HL-60 (cell line): ENCODE measurements at places on chromosomes 2 and 18.

GRCh38 chr2:188677142-188677541 is 297.0 kb upstream of the COL3A1 start:
- no peak for DNase-seq

- DNase-seq, result no peak
Measured at GRCh38 chr2:200417366-200417765, 92.5 kb downstream of the KCTD18 start.

DNA sequence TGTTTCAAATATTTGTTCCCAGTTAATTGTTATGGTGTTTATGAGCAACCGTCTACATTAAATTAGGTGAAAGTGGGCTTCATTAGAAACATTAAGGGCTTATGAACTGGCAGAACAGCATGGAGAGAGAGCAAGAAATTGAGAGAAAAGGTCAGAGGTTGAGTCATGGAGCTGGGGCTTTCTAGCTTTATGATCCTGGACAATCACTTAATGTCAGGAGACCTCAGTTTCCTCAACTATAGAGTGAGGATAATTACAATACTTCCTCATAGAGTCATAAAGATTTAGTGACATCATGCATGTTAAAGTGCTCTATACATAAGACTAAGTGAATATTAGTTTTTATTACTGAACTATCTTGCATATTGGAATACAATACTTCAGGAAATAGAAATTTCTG is 83.9 kb downstream of the PLCL1 start:
- DNase-seq, result no peak

GRCh38 chr2:38945372-38945771 is 55.7 kb downstream of the ARHGEF33 start:
- peak; percentile 59 for DNase-seq

DNA sequence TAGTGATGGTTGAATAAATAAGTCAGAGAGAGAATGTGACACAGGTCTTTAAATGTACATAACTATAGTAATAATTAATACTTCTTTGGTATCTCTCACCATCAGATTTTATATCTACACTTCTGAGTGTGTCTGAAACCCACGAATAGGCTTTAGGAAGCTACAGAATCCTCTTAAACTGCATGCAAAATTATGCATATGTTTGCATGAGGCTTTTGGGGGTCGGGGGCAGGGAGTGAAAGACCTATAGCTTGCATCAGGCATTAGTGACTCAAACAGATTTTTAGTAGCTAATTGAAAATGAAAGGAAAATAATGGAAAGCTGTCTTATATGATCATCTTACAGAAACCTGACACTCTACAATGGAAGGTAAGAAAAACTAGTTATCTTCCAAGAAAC is 14.9 kb downstream of the LRPPRC start:
- no peak for DNase-seq

DNA sequence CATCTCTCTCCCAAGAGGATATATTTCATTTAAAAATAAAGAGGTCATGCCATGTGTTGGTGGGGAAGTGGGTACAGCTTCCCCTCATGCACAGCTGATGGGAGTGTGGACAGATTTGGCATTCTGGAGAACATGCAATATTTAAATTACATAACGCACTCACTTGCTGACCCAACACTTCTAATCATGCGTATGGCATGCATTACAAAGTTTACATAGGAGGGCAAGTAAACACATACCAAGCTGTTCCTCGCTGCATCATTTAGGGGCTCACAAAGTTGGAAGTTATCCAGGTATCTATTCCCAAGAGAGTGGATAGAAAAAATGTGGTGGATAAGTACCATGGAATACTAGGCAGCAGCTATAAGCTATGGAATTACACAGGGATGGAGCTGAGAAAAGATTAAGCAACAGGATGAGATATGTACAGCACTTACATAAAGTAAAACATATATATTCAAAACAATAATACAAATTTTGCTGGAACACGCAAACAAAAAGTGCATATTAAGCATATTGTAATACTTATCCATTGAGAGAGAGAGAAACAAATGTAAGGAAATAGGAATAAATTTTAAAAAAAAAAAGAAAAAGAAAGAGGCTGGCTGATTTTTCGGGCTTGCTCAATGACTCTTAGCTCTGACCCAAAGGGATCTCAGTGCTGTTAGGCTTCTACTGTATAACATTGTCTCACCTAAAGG is 11.0 kb downstream of the CYP1B1 start:
- DNase-seq, result no peak

DNA sequence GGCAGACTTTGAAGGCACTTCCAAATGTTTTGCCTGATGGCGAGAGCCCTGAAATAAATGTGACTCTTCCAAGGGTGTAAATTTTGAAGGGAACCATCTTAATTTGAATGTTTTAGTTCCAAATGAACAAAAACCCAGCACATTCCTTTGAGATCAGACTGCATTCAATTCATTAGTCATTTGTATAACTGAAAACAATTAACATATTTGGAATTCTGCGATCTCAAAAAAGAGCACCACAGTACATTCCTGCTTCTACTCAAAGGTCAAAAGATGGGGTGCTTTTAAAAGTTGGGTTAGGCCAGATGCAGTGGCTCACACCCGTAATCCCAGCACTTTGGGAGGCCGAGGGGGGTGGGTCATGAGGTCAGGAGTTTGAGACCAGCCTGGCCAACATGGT is 38.2 kb upstream of the CHRNA1 start:
- no peak for DNase-seq

DNA sequence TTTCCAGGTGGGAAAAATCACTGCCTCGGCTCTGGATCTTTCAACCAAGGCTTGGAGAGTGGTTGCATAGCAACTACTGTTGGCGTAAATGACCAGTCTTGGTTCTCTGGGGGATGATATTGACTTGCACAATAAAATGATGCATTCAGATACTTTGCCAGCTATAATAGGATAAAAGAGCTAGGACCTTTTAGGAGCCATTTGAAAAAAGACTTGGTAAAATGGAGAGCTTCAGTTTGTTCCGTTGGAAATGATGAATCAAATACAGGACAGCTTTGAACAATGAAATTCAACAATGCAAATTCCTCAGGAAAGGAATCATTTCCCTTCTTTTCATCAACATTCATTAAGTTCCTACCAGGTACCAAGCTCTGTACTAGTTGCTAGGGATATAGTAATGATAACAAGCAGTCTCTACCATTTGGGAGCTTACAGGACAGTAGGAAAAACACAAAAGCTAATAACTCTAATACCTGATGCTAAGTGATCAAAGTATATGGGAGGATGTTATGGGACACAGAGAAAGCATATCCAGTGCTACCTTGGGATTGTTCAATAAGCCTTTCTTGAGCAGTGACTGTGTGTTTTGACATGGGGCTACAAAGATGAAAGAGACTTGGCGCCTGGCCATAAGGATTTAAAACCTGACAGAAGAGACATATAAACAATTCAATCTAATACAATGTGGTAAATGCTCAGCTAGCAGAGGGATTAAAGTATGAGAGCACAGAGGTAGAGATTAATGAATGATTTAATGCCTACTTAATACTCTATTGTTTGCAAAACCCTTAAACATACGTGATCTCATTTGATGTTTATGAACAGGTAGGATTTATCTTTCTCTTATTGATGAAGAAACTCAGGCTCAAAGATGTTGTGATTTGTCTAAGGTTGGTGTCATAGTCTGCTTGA is 110.7 kb downstream of the QPCT start:
- no peak for DNase-seq

GRCh38 chr18:63697097-63697660 is 5.6 kb upstream of the SERPINB11 start:
- DNase-seq, result no peak

DNA sequence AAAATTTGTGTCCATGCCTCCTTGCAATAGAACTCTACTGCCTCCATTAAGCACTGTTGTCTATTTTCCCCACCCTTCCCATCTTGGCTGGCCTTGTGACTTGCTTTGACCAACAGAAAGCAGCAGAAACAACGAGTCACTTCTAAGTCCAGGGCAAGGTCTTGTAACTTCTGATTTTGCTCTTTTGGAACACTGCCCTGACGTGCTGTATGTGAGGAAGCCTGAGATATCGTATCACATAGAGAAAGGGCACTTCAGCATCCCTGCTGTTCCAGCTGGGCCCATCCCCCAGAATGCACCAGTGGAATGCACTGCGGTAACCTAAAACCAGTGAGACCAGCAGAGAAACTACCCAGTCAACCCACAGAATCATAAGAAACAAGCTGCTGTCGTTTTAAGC is 28.1 kb downstream of the NCKAP1 start:
- DNase-seq, result no peak

- no peak for DNase-seq
Measured at GRCh38 chr2:55009277-55010060, 40.8 kb downstream of the RTN4 start.
